GM06990 (cell line): ENCODE measurements at places on chromosomes 4 and X.

- no peak for DNase-seq
Measured at GRCh38 chr4:98473046-98473445, 185.4 kb downstream of the TSPAN5 start.

GRCh38 chrX:40644176-40644575, 3.2 kb downstream of the CXorf38 start:
- no peak for DNase-seq

DNA sequence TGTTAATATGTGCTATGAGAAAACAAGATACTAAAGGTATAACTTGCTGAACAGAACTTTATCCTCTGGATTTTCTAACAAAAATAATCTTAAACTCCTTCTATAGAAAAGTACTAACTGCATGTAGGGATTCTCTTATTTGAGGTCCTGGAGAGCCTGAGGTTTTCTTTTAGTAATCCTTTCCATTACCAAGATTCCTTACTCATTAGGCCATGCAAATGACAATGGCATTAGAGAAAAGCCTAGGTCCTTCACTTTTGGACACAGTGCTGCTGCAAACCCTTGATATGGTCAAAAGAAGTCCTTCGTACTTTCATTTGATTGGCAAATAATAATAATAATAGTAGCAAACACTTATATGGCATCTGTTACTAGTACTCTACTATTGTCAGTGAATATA, 3.2 kb downstream of the MMRN1 start:
- no peak for DNase-seq

DNA sequence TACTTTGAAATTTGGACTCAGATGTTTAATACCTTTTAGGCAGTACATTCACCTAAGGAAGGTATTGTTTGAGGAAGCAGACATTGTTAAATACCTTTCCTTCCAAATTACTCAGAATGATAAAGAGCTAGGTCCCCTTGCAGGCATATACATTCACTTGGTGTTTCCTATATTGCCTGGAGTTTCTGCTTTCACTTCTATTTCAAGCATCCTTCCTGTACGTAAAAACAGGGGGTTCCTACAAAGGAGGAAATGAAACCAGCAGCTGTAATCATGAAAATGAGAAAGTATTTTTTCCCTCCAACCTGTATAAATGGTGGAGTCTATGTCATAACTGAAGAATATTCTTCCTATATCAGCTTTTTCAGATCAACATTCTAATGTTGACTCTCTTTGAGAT, 90.4 kb upstream of the RASGEF1B start:
- DNase-seq: peak; percentile 77

DNA sequence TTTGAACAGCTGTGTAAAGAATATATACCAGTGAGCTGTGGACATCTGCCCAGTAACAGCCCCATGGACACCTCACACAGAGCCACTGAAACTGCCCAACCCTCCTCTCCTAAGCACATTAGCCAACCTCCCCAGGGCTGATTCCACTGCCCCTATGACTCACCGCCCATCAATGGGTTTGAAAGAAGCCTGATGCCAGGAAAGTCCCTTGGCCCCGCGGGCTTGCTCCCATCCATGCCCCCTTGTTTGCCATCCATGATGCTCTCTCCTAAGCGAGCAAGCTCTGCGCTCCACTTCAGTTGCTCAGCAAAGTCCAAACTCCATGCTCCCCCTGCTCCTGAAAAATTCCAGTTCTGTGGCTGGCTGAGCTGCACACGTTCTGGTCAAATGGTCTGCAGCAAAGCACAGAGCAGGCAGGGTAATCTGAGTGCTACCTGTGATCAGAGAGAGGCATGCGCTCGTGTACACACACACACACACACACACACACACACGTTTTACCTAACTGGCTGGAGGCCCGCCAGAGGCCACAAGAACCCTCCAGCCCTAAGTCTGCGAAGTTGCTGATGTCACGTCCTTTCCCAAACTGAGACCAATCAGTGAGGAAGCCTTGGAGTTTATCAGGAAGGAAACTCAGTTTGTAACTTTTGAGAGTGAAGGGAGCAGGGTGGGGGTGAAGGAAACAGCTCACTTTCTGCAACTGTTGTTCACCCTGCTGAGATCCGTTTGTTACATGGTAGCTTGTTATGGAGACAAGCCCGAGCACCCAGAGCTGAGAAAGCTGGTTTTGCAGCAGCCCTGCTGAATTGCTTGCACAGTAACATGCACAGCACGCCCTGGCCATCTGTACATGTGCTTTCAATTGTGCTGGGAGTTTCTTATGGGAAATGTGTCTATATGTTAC, at the start of gene ASB9:
Gene ASB9 (minus strand): TSS at position 466 of the 904 bp plus-strand sequence. CDS start 209 bp downstream, at position 257.
- no peak for DNase-seq

DNA sequence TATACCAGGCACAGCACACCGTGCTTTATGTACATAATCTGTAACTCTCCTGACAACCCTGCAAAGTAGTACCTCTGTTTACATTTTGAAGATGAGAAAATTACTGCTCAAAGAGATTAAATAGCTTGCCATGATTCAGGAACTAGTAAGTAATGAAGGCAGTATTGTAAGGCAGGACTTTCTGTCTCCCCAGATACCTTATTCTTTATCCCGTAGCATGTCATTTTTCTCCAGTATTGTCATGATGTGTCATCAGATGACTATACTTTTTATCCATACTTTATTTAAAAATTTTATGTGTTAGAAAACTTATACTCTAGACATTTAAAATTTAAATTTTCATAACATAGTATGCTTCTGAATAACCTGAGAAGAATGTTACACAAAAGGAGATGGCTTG, 188.3 kb upstream of the NUDT6 start:
- no peak for DNase-seq

DNA sequence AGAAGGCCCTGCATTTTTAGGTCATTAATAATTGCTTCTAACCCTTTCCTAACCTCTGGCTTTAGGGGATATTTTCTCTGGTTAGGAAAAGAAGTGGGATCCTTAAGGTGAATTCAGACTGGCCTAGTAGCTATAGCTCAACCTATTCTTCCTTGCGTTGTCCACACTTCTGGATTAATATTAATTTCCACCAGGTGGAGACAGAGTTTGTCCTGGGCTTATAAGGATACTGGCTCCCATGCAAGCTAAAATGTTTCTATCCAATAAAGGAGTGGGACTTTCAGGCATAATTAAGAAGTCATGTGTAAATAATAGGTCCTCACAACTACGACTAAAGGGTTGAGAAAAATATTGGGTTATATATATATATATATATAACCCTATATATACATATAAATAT, 860.0 kb upstream of the POU3F4 start:
- DNase-seq: no peak

- no peak for DNase-seq
Measured at GRCh38 chr4:151197247-151197646, 79.7 kb upstream of the PRSS48 start.

DNA sequence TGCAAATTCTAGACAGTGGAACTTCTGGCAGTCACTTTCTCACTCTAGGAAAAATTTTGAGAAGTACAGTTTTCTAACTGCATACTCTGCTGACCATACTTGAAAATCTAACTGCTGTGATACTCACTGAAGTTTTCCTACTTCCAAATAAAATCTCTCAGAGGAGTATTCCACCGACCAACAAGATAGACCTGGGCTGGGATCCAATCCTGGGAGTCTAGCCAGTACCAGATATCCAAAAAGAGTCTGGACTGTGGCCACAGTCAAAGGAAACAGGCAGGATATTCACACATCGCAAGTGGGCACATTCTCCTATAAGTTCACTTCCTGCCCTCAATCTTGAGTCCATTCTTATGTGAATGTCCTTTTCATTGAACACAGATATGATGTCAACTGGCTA, 1138.7 kb upstream of the PCDH7 start:
- no peak for DNase-seq

DNA sequence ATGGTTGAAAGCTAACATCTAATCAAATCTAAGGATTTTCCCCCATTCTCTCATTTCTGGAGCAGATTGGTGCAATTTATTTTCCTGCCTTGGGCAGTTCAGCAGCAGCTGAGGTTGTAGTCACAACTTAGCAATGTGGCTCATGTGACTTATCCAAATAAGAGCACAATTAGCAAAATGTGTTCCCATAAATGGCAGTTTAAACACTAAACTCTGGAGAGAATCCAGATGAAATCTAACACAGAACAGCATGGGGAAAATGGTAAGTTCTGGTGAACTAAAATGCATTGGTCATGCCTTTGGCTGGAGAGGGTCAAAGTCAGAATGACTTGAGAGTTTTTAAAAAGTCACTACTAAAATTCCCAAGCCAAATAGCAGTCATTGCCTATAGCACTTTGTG, 422.6 kb upstream of the DIPK2B start:
- DNase-seq: no peak

- DNase-seq: no peak
Measured at GRCh38 chrX:118498351-118498750, 2.7 kb downstream of the DOCK11 start.

- DNase-seq: no peak
Measured at GRCh38 chr4:174284487-174284886, 776 bp downstream of the CEP44 start.

DNA sequence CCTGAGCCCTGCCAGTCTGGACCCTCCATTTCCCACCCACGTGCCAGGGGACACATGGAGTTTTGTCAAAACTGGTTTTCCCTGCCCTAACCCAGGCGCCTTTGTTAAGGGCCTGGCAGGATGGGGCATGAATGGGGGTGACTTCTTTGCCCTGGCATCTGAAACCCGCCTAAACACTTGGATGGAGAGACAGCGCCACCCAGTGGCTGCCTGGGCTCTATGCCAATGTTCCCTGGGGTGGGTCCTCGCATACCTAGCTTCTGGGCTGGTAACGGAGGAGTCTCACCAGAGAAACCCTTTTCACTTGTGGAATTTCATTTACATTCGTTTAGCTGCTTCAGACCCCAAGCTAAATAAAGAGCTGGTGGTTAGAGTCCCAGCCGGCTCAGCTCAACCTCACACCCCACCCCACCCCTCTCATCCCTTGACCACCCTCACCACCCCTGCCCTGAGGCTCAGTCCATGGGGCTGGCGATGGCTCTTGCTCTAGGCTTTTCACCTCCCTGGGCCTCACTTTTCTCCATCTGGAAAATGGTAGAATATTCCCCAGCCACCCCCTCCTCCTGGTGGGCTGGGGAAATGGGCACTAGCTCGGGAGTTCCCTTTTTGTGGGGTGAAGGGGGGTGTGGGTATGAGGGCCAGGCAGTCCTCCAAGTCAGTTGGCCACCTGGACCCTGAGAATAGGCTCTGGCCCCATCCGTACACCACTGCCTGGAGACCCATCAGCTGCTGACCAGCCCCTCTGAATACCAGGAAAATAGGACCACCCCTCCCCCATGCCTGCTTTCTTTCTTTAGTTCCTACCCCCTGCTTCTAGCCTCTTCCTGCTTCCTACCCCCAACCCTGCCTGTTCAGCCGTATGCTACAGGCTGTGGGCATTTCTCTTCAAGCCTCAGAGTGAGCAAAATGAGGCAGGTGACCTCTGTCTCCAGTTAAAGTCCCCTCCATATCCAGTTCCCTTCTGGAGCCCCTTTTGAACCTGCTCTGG, 57.1 kb upstream of the PJA1 start:
- DNase-seq: peak; percentile 23

DNA sequence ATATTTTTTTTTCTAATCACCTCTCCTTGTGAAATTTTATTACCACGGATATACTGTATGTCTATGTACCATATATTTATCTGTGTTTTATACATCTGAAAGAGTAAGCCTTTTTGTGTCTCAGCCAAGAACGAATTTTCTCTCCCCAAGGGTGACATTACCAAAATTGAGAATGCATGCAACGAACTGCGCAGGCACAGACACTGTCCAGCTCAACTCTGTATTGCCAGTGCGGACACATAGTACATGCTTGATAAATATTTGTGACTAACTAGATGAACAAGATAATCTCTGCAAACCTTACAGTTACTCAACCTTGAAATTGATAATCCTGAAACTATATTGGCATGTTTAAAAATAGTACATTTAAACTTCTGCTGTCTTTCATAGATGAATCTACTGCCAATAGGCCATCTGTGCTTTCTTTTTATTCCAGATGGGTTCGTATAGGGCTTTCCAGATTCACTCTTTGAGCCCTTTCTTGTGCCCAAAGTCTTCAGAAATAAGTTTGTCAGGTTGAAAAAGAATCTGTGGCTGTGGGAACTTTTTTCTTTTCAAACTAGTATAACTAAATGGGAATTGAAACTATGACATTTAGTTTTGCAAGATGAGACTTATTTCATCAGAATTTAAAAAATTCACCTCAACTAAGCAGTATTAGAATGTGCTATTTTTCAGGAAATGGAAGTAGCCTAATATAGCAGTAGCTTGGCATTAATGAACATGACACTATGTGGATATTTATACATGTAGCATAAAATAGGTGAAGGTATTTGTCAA, 38.9 kb downstream of the DTHD1 start:
- DNase-seq: peak; percentile 74

GRCh38 chrX:21932292-21933002, 8.1 kb upstream of the SMS start:
- DNase-seq: no peak

DNA sequence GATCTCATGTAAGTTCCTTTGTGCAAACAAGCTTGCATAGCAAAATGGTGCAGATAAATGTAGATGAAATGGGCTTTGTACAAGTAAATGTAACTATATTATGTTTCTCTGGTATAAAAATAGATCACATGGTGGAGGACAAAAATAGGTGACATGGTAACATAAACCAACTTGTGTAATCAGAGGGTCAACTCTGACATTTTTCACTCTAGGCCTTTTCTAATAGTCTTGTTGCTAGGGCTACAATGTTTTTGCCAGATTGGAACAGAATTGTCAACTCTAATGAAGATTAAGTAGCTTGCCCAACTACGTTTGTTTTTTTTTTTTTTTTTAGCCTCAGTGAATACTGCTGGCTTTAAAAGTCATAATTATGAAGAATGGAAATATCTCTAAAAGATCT, 11.5 kb downstream of the MAD2L1 start:
- no peak for DNase-seq

DNA sequence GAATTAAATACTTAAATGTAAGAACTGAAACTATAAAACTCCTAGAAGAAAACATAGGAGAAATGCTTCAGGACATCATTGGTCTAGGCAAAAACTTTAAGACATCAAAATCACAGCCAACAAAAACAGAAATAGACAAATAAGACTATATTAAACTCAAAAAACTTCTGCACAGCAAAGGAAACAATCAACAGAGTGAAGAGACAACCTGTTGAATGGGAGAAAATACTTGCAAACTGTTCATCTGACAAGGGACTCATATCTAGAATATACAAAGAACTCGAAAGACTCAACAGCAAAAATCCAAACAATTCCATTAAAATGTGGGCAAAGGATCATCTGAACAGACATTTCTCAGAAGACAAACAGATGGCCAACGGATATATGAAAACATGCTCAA, 16.2 kb upstream of the DSPP start:
- DNase-seq: no peak

GRCh38 chr4:138894709-138895108, 120.9 kb upstream of the NOCT start:
- no peak for DNase-seq

- no peak for DNase-seq
Measured at GRCh38 chrX:123138473-123138872, 45.6 kb upstream of the GRIA3 start.

- no peak for DNase-seq
Measured at GRCh38 chr4:155617296-155617695, 49.4 kb upstream of the GUCY1A1 start.
